Esophagus squamous epithelium (tissue), 5 donors: ENCODE measurements at places on chromosomes 2 and 18.

- DNase-seq, result no peak
Observed at GRCh38 chr2:161388146-161388779, 27.8 kb upstream of the TBR1 start.

- no peak for DNase-seq
Observed at GRCh38 chr2:207528980-207529329, 807 bp upstream of the CREB1 start.

DNA sequence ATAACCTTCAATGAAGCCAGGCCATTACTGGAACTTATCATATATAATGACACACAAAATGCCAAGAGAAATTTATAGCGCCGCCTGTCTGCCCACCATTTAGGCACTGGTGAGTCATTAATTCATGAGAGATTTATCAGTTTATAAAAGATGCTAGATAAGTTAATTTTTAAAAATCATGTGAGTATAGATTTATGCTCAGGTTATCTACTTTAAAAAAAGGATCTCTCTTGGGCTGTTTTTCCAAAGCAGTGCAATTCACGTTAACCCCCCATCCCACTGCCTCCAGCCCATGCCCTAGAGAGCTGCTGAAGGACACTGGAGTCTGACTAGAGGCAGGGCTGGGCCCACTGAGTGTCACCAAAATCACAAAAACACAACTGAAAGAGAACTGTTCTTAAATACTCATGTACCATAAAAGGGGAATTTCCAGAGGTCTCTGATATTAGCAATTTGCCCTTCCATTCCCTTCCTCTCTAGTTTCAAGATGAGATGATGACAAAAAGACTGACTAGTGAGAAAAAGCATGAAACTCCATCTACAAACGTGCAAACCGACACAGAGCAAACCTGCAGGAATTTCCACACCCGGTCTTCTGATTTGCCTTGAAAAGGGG lies 160.8 kb downstream of the BCL2 start:
- DNase-seq, result no peak

- no peak for DNase-seq
Observed at GRCh38 chr2:181197140-181197760, 216.8 kb downstream of the UBE2E3 start.

DNA sequence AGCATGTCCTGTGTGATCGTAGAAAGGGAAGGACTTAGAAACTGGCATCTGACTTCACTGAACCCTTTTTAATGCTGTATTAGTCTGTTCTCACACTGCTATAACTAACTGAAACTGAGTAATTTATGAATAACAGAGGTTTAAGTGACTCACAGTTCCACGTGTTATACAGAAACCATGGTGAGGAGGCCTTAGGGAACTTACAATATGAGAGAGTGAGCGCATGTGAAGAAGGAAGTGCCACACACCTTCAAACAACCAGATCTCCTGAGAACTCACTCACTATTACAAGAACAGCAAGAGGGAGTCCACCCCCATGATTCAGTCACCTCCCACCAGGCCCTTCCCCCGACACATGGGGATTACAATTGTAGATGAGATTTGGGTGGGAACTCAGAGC lies 811.3 kb downstream of the CPS1 start:
- DNase-seq, result no peak

DNA sequence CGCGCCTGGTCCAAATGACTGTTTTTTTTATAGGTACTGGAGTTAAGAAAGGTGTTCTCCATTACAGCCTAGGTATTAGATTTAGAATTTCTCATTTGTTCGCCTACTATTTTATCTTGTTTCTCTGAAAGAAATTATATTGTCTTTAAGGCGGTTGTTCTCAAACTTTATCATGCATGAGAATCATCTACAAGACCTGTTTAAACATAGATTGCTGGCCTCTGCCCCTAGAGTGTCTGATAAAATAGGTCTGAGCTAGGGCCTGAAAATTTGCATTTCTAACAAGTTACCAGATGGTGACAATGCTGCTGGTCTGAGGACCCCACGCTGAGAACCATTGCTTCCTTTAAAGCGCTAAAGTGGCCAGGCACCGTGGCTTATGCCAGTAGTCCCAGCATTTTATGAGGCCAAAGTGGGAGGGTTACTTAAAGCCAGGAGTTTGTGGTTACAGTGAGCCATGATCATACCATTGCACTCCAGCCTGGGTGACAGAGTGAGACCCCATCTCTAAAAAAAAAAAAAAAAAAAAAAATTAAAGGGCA lies 34.0 kb upstream of the RNF138 start:
- no peak for DNase-seq

GRCh38 chr2:39816845-39817244 lies 37.8 kb upstream of the THUMPD2 start:
- DNase-seq, result no peak
